Fibroblast of the conjunctiva (primary cell): ENCODE measurements at places on chromosomes 6 and 20.

GRCh38 chr20:57432862-57433491 is 41.8 kb downstream of the RBM38 start:
- no peak for DNase-seq

DNA sequence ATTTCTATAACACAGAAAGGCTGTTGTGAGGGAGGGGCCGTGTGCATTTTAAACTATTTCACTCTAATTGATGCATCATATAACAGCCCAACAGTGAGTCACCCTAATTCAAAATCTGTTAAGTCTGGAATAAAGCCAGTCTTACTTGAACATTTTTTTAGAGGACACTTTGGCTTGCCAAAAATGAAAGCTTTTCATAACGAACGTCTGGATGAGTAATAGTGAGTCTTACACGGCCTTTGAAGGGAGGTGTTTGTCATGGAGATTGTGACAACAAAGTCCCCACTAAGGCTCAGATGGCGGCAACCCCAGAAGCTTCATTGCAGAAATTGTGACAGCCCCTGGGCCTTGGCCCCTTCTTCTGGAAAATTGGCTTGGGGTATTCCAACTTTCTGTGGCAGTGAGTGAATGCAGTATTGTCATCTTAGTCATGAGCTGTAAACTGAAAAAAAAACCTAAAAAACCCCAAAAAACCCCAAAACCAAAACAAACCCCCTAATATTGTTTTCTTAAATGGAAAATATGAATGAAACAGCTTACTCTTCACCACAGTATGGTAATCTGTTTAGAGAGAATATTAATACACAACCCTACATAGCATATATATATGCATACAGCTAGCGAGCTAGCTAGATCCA is 92.6 kb upstream of the CLDN20 start:
- peak; percentile 93 for DNase-seq

- no peak for DNase-seq
Observed at GRCh38 chr20:59940956-59941294, 736 bp downstream of the FAM217B start.

GRCh38 chr20:60804240-60804917 is 447.7 kb upstream of the CDH4 start:
- no peak for DNase-seq

GRCh38 chr20:16555754-16556153 is 17.5 kb downstream of the KIF16B start:
- no peak for DNase-seq

GRCh38 chr6:79138146-79138545 is 60.1 kb upstream of the PHIP start:
- DNase-seq = no peak

DNA sequence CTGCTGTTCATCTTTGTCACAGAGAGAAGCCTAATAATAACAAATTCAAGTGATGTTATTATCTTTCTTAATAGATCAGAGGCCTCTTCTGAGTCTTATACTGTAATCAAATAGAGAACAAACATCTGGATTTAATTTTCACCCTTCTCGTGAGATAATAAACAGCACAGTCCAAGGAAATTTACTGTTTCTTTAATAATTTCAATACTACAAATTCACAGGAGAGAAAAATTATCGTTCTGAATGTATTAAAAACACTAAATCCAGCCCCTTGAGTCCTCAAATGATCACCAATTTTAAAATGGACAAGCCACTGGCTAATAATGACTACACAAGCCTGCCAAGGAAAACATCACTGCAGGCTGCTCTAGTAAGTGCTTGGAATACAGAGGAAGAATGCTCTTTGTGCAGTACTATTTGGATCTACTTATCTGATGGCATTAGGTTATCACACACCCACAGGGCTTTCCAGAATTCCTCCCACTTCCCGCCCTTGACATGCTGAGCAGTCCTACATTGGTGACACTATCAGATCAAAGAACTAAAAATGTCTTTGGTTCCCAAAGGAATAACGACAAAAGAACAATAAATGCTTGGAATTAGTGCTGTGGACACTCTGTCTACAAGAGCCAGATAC is 38.1 kb downstream of the SYNE1 start:
- peak; percentile 5 for DNase-seq

GRCh38 chr20:44006578-44006977 is 91.9 kb downstream of the TOX2 start:
- no peak for DNase-seq

DNA sequence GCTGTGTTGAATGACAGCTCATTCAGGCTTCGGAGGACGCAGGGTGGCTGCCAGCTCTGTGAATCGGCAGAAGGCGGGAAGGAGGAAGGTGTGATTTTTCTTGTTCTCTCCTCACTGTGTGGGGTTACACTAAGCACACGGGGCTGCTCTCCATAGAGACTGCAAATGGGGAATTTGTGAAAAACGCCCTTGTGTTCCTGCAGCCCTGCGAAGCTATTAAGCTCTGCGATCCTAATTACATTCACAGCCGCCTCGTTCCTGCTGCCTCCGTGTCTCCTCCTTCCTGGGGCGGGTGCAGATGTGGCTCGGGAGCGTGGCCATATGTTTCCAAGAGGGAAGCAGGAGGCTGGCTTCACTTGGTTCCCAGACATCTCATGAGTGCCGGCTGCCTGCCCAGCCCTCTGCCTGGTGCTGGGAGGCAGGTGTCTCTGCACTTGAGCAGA is 124.0 kb downstream of the TOX2 start:
- no peak for DNase-seq

DNA sequence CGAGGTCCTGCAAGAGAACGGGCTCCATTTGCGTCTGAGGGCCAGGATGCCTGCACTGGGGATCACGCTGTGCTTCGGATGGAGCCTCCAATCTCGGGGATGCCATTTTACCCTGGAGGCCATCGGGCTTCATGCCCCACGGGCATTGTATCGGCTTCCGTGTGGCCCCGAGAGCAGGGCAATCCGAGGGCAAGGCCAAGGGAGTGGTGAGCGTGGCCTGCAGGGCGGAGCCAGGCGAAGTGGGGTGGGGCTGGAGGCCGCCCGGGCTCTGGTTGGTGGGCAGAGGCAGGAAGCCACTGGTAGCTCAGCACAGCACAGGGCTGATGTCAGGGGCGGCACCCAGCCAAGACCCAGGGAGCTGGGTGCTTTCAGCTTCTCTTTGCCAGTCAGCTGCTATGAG is 57.5 kb upstream of the BHLHE23 start:
- DNase-seq = no peak

GRCh38 chr6:53192682-53193188 is 44.1 kb upstream of the GCM1 start:
- no peak for DNase-seq

DNA sequence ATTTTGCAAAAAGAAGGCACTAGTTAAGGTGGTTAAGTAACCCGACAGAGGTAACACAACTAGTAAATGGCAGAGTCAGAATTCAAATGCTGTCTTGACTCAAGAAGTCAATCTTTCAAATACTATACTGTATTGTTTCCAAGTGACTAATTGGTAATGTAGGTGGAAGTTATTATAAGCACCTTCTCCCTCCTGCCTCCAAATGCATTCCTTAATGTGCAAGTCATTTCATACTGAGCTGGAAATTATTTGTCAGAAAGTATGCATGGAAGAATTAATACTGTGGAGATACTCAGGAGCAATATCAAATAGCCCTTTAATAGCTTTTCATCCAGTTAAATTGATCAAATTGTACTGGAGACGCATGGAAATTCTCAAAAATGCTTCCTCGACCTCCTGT is 579.1 kb downstream of the DOK5 start:
- DNase-seq = no peak

DNA sequence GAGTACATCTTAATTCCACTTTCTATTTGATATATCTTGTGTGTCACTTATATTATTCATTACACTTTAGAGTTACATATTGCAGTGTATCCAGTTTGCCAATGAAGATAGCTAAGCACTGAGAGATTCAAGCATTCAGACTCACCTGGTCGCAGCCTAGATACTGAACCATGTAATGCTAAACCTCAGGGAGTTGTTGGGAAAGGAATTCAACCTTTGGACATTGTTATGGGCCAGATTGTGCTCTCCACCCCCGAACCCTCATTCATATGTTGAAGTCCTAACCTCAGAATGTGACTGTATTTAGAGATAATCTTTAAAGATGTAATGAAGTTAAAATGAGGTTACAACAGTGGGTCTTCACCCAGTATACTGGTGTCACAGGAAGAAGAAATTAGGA is 13.8 kb upstream of the KIF16B start:
- DNase-seq = no peak

- DNase-seq = no peak
Observed at GRCh38 chr20:34232494-34233087, 8.6 kb upstream of the ASIP start.

DNA sequence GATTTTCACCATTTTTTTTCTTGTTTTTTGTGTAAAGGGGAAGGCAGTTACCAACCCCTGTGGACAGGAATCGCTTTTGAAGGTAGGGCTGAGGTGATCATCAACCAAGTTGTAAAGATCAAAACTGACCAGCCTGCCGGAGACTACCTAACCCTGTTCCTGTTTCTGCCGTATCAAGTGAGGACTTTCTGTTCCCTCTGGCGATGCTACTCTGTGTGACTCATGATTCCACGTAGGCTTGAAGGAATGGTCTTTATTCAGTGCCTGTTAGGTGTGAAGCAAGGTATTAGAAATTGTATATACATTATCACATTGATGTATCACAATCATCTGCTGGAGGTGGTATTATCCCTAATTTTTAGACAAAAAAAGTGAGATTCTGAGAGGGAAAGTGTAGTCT is 161.3 kb downstream of the SOX4 start:
- no peak for DNase-seq

DNA sequence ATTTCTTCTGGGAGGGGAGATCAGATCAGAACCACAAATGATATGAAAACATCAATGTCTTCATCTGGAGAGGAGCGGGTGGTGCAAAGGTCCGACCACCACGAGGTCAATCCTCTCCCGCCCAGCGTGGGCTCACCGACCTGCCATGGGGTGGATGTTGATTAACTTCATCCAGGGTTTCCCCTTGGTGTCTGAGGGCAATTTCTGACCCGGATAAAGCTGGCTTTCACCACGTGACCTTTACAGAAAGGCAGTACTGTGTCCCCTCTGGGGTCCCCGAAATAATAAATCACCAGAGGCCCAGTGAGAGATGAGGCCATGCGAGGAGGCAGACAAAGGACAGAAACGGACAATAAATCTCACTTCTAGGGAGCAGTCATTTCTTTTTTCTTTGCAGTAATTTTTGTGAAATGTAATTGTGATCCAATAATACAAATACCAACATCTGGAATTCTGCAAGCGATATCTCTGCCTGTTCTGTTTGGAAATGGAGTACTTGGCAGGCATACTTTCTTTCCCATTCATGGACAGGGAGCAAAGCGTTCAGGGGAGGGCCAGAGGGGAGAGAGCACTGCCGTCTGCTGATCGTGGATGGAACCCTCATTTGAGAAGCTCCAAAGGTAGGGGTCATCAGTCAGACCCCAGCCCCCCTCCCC is 55.1 kb upstream of the APCDD1L start:
- no peak for DNase-seq

GRCh38 chr6:143674483-143675381 is 3.0 kb upstream of the PHACTR2 start:
- no peak for DNase-seq

- DNase-seq = no peak
Observed at GRCh38 chr6:1329708-1330107, 17.8 kb downstream of the FOXQ1 start.

DNA sequence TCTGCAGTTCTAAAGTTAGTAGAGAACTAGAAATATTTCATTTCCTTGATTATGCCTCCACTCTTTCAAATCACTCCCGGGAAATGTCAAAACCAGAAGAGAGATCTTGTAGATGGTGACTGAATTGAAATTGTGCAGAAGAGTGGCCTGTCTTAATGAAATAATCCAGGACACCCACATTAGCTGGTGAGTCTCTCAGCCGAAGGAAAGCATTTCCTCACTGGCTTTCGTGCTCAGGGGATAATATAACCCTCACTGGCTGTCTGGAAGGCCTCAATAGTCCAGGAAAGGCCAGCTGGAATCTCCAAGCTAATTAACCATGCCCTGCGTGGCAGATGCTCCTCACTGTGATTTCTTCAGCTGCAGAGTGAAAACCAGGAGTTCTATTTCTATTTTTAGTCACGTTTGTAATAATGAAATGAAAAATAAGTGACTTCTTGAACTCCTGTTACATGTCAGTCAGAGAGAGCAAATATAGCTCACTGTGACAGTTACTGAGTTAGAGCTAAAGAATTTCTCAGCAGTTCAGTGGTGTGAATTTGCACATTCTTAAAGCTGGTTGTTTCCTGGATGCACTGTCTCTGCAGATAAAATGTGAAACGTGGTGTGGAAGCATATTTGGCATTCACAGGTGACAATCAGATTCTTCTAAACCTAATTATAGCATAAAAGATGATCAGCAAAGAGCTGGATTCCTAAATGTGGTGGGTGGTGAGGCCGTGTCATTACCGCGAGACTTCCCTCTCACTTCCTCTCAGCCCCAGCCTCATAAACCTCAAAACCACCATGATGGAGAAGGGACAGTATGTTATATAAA is 211.7 kb downstream of the LMBRD1 start:
- DNase-seq = no peak

- DNase-seq = no peak
Observed at GRCh38 chr20:47988676-47989075, 203.4 kb upstream of the SULF2 start.

DNA sequence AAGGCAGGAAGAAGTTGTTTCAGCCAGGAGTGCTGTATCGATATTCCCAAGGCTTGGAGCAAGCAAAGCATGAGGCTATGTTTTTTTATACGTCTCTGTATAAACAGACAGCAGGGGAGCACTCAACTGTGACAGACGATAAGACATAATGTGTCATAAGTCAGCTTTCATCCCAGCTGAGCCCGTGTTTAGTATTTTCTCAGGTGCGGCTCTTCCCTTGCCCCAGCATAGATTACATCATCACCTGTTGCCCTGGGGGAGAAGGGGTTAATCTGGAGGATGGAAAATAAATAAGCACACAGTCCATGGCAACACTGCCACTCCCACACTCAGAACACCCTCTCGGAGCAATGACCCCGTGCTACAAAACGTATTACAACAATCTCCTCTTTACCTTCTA is 22.1 kb upstream of the KCNK5 start:
- DNase-seq = no peak
